ENCODE measurements at places on chromosomes 3 and 15. TPM values are rescaled to one million over a fixed set of nuclear protein-coding genes. Genes with fewer than 3 reads are reported as not detected.

Gene RAB27A
- polyA plus RNA-seq = 102 TPM

Gene TSEN2
- 22.0 TPM for polyA plus RNA-seq

Gene PDCD7
- 9.8 TPM for polyA plus RNA-seq

Gene HGD
- polyA plus RNA-seq = 0.71 TPM

Gene CHL1
- 3.4 TPM for polyA plus RNA-seq

Gene TMEM45A
- 33.6 TPM for polyA plus RNA-seq

Gene ALPK3
- polyA plus RNA-seq = 15.4 TPM
